ENCODE measurements at places on chromosomes 6 and 20.

DNA sequence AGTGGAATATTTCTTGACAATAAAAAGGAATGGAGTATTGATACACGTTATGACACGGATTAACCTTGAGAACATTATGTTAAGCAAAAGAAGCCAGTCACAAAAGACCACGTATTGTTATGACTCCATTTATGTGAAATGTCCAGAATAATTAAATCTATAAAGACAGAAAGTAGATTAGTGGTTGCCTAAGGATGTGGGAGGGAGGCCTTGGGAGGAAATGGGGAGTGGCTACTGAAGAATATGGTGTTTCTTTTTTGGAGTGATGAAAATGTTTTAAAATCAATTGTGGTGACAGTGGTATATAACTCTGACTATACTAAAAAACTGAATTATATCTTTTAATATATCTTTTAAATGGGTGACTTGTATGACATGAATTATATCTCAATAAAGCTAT lies 30.1 kb downstream of the TRPC4AP start:
- DNase-seq, result no peak

GRCh38 chr6:46736906-46737305 lies 1.7 kb upstream of the PLA2G7 start:
- no peak for DNase-seq

GRCh38 chr6:169407325-169407724 lies 153.7 kb upstream of the THBS2 start:
- DNase-seq, result no peak

DNA sequence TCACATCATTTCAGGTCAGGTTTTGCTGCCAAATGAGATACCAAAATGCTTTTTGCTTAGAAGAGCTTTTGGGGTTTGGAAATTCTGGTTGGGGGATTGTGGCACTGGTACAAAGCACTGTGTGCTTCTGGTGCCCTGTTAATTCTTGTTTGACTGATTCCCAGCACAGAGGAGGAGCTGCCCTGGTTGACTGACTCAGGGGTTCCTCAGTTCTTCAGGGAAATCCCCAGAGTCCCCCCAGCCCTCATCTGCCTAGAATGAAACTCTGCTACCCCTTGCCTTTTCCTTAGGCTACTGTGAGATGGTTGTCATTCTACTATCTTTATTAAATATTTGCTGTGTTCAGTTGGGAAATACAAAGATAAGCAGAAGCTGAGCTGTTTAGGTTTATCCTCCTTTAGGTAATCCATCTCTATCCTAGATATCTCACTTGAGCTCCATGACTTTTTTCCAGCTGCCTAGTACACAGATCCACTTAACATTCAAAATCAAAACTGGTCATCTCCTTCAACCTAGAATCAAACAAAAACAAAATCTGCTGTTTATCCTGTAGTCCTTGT lies 24.9 kb upstream of the TSPYL1 start:
- DNase-seq, result no peak

DNA sequence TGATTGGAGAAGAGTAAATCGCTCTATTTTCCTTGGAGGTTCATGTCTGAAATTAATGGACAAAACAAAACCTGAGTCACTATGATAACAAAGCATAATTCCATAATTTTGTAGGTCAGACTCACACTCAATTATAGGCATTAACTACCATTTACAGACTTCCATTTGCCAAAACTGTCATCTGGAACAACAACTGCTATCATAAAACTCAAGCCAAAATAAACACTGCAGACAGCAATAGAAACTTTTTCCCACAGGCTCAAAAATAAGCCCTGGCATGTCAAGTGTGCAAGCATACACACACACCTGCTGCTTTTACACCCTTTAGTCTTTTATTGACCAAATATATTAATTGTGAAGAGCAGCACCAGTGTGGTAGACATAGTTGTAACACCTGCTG lies 7.1 kb downstream of the MRPS10 start:
- no peak for DNase-seq

GRCh38 chr6:169668203-169668847 lies 33.5 kb downstream of the WDR27 start:
- DNase-seq, result no peak

DNA sequence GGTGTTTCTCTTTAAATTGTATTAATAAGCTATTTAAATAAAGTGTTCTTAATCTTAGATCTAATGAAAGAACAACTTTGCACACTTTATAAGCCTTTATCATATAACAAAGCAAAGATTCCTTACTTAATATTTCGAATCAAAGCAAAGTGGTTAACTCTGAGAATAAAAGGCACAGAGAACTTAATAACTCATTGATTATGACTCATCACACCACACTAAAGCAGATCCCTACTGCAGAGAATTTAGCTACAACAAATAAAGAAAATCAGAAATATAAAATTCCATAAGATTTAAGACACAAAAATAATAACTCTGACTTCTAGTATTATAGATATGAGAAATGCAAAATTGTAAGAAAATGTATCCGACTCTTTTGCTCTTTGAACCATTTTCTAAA lies 135.6 kb upstream of the RUNX2 start:
- DNase-seq, result no peak

GRCh38 chr6:9461188-9461587 lies 953.7 kb downstream of the TFAP2A start:
- no peak for DNase-seq

DNA sequence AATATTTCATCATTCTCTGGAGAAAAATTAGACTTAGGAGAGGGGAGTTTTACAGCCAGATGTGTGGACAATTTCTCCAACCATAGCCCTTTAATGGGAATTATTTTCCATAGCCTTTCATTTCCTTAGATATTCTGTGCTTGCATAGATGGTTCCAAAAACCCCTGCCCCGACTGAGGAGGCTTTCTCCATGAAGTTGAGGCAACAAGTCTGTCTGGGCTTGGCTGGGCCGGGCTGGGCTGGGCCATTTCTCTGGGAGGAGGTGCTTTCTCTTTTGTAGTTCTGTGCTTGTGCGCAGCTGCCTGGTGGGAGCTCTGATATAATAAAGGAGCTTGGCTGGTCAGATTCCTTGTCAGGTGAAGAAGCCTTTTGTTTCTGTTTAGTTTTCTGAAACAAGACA lies 71.4 kb downstream of the SOBP start:
- DNase-seq, result no peak

DNA sequence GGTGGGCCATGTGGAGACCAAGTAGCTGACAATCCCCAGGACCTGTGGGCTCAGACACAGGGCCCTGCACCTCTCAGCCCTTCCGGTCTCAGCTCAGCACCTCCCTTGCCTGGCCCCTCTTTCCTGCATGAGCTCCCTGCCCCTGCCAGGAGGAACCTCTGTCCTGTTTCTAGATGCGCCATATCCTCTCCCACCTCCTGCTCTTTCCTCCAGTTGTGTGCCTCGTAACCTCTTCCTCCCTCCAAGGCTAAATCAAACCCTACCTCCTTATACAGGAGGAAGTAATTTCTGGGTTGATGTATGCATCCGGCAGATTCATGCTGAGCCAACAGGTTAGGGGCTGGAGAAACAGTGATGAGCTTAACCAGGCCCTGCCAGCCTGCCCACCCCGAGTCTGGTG lies 30.9 kb downstream of the ITPR3 start:
- DNase-seq, result no peak

- no peak for DNase-seq
These were observed 30.3 kb upstream of the MAPK13 start for GRCh38 chr6:36099869-36100483.

GRCh38 chr6:137623293-137623692 lies 129.1 kb upstream of the OLIG3 start:
- DNase-seq, result no peak

- no peak for DNase-seq
These were observed at the start of gene BPI for GRCh38 chr20:38303908-38304379. TSS of gene BPI (plus strand) at chr20:38304156. CDS start at chr20:38304224, 68 bp downstream.

DNA sequence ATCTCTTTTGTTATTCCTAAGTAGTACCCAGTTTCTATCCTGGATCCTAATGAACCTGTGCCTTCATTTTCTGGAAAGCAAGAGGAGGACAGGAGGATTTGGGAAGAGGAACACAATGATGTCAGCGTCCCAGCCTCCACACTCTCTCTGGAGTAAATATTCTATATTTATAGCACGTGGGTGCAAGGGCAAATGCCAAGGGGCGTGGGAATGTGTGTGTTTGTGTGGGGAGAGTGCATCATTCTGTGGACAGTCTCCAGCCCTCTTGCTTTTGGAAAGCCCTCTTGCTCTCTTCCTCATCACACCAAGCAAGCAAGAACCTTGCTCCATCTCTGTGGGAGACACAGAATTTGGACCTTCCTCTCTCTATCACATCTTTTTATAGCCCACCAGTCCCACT lies 103.2 kb upstream of the EMILIN3 start:
- DNase-seq, result no peak

DNA sequence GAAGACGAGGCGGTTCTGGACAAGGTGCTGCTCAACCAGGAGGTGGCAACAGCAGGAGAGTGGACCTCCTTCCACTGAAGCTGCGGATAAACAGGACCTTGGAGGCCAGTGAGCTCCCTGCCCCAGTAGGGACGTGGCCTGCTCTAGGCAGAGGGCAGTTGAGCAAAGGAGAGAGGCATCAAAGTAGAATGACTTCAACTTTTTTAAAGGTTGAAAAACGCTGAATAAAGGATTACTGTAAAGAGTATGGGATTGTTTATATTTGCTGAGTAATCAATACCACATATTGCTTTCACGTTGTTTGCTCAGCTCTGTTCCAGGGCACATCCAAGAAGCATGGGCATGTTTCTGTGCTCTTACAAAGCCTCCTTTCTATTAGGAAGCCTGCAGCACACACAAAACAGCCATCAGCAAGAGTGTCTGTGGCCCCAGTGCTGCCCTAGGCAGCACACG lies 48.1 kb downstream of the ERMARD start:
- peak; percentile 41 for DNase-seq
